Activated CD8-positive, alpha-beta T cell treated with anti-CD3 and anti-CD28 coated beads for 36 hours (primary cell): ENCODE measurements at places on chromosomes 2 and 18. TPM values are rescaled to one million over a fixed set of nuclear protein-coding genes. Genes with fewer than 3 reads are reported as not detected.

DNA sequence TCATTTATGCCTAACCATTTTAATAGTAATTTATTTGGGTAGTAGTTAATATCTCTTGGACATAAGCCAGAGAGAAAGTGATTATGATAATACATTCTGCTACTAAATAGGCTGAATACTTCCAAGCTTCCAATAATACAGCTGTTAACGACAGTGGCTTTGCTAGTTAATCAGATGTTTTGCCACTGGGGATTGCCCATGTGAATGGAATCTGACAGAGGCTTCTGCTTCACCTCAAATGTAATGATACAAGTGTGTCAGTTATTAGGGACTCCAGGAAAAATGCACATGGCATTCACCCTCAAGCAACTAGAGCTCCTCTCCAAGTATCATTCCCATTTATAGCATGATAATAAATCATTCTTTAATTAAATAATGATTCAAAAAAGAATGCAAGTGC, 185.0 kb upstream of the TMEFF2 start:
- no peaks in the 10 kb centered on the region for H3K4me1 ChIP-seq
- DNase-seq: no peak
- no peaks in the 10 kb centered on the region for H3K27me3 ChIP-seq
- no peaks in the 10 kb centered on the region for H3K36me3 ChIP-seq
- H3K4me3 ChIP-seq: no peak overlapping the region
- no peak overlapping the region for H3K27ac ChIP-seq

The DOK6 gene
- total RNA-seq: not detected

- peak; percentile 32 for DNase-seq
- H3K4me1 ChIP-seq: peaks cover 14% of the 10 kb centered on the region
Observed at GRCh38 chr2:38095996-38096861, 20.3 kb upstream of the CYP1B1 start.

The BMP10 gene
- not detected for total RNA-seq

GRCh38 chr18:2392446-2392845, 178.9 kb downstream of the METTL4 start:
- peaks cover 8% of the 10 kb centered on the region for H3K27me3 ChIP-seq
- H3K27ac ChIP-seq: no peak overlapping the region
- H3K4me1 ChIP-seq: no peaks in the 10 kb centered on the region
- no peak overlapping the region for H3K4me3 ChIP-seq
- no peak for DNase-seq

The NOL4 gene
- not detected for total RNA-seq
